M059J (cell line): ENCODE measurements at places on chromosomes 4 and X.

GRCh38 chr4:169922632-169923276 is 103.4 kb downstream of the MFAP3L start:
- no peak for DNase-seq

DNA sequence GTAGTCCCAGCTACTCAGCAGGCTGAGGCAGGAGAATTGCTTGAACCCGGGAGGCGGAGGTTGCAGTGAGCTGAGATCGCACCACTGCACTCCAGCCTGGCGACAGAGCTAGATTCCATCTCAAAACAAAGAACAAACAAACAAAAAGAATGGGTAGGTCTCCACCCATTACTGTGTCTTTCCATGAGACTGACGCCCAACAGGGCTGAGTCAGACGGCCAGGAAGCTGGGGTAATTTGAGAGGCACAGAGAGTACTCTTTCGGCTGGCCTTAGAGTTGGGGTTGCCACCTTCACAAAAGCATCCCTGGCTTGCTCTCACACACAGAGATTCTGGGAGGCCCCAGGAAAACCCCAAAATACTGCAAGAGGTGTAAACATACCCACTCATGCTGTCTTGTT is 72.0 kb upstream of the DHRSX start:
- DNase-seq = peak; percentile 74

- no peak for DNase-seq
Measured at GRCh38 chrX:150940844-150941495, 42.2 kb upstream of the HMGB3 start.

GRCh38 chr4:138938366-138938690 is 77.3 kb upstream of the NOCT start:
- peak; percentile 59 for DNase-seq

DNA sequence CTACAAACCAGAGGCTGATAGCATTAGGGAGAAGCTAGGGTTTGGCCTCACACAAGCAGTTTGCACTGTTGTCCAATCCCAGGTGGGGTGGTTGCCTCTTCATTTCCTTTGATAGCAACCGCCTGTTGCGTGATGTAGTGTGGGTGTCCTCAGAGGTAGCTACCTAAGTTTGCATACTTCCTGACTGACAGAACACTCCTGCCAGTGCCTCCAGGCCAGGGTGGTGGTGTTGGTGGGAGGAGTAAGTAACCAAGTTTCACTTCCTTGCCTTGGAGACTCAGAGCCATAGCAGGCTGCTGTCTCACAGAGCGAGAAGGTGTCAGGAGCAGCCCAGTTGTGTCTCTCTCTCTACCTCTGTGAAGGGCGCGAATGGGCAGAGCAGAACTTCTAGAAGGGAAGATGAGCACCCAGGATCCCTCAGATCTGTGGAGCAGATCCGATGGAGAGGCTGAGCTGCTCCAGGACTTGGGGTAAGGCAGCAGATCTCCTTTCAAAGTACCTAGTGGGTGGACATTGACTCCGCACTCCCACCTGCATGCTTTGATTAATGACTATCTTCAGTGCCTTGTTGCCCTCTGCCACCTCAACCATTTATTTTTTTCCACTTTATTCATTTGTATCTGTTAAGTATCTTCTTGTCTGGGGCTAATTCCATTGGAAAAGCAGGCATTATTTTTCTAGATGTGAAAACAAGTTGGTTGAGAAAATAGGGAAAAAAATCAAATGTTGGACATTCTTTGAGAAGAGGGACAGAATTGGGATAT is at the start of gene DAPP1:
Gene DAPP1 (plus strand): TSS at position 283 of the 764 bp plus-strand sequence. CDS start 87 bp downstream, at position 370.
- DNase-seq = peak; percentile 26

GRCh38 chrX:21865436-21865835 is 9.6 kb downstream of the YY2 start:
- DNase-seq = no peak

DNA sequence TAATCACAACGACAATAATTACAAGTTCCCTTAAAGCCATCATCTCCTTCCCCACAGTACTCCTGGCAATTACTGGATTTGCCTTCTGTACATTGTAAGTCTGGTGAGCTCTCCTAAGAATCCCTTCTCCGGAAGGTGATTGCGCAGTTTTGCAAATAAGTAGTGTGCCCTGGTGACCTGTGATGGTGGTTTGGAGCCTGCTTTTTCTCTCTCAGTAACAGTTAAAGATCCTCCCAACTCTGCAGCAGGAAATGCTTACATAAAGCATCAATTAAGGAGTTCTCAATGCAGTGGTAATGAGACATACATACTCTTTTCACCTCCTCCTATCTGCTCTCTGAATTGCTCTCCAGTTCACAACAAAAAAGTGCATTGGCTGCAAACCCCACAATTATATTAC is 159.7 kb downstream of the SH2D1A start:
- no peak for DNase-seq

DNA sequence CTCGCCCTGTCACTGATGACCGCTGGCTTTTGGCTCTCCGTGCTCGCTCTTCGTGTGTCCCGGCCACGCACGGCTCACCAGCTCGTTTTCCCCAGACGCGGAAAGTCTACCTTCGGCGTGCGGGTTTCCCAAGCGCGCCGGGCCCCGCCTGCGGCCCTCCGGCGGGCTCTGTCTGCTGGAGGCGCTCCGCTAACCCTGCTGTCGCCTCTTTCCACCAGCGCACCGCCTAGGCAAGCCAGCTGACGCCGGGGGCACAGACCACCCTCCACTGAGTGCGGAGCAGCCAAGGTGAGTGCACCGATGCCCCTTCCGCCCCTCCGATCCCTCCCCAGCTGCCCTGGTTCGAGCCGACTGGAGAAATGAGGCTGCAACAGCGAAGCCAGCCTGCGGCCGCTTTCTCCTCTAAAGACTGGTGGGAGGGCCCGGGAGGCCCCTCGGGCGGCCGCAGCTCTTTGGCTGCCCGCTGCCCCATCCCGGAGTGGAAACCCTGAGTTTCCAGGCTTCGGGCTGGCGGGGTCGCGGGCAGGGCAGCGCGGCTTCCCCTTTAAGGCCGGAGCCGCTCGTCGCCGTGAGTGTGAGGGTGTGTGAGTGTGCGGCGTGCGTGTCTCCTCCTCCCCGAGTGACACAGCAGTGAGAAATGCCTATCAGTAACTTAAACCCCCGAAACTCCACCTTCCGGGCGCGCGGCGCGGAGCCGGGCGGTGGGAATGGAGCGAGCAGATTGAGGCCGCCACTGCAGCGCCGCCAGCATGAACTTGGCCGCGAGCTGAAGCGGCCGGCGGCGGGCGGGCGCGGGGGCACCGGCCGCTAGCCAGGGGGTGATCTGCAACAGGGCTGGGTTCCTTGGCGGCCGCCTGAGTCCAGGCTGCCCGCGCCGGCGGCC is at the start of gene MAMLD1:
Gene MAMLD1 (plus strand): TSS at position 719 of the 883 bp plus-strand sequence. CDS start 82,200 bp downstream, outside the sequence.
- DNase-seq = peak; percentile 90

DNA sequence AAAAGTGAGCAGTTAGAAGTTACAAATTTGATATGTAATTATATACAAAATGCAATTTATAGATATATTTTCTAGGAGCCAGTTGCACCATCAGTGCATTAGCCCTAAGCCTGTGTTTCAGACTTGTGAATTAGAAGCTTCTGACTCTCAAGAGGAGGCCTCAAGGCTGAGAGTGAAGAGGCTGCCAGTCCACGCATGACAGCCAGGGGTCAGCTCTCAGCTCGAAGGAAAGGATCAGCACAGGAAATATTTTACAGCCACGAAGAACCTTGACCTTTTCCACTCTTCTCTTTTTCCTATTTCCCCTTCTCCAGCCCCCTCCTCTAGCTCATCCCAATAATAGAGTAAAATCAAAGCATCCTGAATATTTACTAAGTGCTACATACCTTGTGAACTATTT is 642.4 kb downstream of the TRIML1 start:
- DNase-seq = peak; percentile 21

GRCh38 chr4:182578402-182578801 is 335.2 kb downstream of the TENM3 start:
- peak; percentile 89 for DNase-seq

DNA sequence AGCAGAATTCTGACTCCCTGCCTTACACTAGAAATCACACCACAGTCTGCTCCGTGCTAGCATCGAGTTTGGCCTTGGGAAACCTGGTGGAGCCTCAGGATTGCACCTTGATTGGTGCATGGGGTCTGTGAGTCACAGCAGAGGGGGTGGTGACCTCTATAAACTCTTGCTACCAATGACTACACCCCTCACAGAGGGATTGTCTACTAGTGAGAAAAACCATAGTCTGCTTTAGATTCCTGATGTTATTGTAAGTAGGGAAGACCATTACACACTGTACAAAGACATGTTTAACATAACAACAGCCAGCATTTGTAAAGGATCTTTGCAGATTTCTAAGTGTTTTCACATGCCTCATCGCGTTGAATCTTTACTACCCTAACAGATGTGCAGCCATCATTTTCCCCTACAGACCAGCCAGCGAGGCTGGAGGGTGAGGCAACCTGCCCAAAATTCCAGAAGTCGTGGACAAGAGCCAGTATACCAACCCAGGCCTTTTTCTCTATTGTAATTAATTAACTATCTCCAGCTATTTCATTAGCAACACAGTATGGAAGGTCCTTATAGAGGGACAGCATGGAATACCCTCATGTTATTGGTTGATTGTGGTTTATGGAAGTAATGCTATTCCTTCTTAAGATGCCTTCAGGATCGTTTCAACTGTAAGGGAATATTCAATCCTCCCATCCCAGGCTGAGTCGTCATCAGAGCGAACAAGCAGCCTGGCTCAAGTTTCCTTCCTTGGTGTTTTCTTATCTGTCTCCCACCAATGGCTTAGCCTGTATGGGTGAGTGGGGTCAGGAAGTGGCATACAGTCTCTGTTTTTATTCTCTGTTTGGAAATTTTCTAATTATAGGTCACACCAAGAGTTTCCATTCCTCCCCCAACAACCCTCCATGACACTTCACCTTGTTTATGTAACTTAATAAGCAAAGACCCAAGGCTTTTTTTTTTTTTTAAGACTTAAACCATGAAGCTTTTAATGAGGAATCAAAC is 55.9 kb upstream of the KDR start:
- peak; percentile 59 for DNase-seq

- DNase-seq = no peak
Measured at GRCh38 chrX:78687586-78687985, 28.5 kb upstream of the RTL3 start.

- peak; percentile 51 for DNase-seq
Measured at GRCh38 chr4:185204238-185204910, 574 bp upstream of the CFAP97 start.

GRCh38 chr4:115090483-115091075 is 22.8 kb downstream of the NDST4 start:
- peak; percentile 9 for DNase-seq

GRCh38 chr4:121582296-121582695 is 114.5 kb downstream of the ANXA5 start:
- DNase-seq = peak; percentile 21

- peak; percentile 24 for DNase-seq
Measured at GRCh38 chrX:81120258-81120935, 81.3 kb downstream of the HMGN5 start.

DNA sequence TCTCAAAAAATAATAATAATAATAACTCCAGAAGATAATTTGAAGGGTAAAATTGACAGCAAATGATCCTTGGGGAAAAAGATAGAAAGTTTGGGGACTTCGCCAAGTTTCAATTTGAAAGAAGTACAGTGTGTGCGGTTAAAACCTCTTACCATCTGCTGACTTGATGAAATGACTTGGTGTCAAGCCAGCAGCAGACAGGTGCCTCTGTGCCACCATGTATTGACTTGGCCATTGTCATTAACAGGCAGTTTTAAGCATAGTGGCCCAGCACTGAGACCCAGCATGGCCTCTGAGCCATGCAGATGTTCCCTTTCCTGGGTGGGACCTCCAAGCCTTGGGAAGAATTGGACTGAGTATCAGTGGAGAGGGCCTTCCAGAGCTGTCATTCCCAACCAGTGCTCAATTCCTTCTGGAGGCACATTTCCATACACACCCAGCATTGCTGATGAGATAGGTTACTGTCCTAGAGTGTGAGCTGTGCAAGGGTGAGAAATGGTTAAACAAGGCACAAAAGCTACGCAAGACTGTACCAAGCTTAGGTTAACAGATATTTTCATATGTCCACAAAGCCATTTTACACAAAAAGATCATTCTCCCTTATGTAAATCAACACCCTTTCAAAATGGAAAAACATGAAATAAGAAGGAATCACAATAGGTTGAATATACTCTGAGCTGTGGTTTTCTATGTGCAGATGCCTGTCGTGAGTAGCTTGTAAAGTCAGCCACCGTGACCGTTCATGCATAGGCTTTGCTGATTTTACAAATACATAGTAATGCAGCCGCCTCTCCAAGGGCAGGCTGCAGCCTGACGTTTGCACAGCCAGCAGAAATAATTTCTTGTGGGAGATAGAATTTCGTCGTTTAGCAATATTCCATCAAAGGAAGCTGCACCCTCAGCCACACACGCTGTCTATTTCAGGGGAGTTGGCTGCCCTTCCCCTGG is 59.4 kb upstream of the FBXW7 start:
- DNase-seq = no peak

GRCh38 chr4:13386405-13387107 is 97.6 kb downstream of the RAB28 start:
- peak; percentile 60 for DNase-seq

DNA sequence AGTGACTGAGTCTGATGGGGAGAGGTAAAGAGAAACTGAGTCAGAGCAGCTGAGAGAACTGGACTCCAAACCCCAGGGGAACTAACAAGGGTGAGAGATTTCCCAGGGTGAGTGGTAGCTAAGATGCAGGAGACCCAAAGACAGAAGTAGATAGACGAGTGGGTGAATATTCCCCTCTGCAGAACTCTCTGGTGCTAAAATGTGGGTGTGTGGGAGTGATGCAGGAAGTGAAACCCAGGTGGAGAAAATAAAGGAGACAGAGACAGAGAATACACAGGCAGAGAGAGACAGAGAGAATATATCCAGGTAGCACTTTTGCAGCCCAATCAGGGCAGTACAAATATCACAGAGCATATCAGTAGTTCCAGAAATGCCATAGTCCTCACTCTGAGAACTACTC is 212.5 kb upstream of the ZIC3 start:
- DNase-seq = no peak

DNA sequence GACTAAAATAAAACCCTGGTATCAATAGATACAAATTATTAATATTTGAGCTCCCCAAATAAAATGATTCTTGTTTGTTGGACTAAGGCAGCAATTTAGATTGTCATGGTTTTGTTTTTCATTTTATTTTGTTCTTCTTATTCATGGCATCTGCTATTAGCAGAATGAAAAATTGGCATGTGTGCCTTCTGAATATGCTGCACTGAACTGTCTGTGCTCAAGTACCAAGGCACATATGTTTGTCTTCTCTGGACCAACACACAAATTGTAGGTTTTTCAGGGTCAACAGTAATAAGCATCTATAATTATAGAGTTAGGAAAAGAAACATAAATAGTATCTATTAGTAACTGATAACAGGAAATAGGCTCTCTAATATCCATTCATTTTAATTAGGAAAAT is 121.1 kb downstream of the BANK1 start:
- no peak for DNase-seq

DNA sequence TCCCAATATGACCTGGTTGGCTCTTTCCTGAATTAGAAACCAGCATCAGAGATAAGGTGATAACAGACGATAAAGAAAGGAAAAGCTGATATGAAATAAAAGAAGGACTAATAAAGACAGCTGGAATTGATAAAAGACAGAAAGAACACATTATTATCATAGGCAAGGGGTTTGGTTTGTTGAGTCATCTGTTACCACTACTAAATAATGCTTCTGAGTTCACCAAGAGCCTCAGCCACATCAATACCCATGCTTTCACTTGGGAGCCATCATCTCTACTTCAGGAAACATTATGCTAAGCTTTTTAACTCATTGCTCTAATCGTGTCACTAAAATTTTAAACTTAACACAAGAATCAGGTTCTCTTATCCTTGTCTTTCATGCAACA is 27.6 kb downstream of the ANXA5 start:
- peak; percentile 36 for DNase-seq

GRCh38 chr4:52991472-52991871 is 129.4 kb downstream of the RASL11B start:
- DNase-seq = no peak
